ENCODE measurements at places on chromosomes 16 and 17.

DNA sequence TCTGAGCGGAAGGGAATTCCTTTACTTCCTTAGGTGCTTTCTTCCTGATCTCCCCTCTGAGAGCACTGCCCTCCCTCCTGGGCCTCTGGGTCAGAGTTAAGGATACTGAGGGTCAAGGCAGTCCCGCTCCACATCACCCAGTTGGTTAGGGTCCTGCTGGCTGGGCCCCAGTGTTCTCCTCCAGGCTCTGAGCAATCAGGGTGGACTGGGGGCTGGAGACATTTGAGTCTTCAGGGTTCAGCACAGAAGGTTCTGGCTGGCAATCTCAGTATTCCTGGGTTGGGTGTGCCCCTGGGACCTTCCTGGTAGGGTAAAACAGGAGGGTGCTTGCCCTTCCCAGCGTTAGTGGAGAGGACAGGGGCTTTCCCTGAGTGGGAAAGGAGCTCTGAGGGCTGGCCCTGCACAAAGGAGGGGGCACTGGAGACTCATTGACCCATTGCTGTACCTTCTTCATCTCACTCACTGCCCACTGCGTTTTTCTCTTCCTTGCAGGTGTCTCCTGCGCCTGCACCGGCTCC lies 448 bp downstream of the MT1M start:
- DNase-seq, result no peak

GRCh38 chr17:50830352-50830751 lies 5.0 kb upstream of the WFIKKN2 start:
- DNase-seq, result no peak

GRCh38 chr17:43760254-43760852 lies 1.8 kb upstream of the SOST start:
- DNase-seq, result peak; percentile 70

GRCh38 chr16:18999045-18999393 lies 15.3 kb downstream of the TMC7 start:
- no peak for DNase-seq

DNA sequence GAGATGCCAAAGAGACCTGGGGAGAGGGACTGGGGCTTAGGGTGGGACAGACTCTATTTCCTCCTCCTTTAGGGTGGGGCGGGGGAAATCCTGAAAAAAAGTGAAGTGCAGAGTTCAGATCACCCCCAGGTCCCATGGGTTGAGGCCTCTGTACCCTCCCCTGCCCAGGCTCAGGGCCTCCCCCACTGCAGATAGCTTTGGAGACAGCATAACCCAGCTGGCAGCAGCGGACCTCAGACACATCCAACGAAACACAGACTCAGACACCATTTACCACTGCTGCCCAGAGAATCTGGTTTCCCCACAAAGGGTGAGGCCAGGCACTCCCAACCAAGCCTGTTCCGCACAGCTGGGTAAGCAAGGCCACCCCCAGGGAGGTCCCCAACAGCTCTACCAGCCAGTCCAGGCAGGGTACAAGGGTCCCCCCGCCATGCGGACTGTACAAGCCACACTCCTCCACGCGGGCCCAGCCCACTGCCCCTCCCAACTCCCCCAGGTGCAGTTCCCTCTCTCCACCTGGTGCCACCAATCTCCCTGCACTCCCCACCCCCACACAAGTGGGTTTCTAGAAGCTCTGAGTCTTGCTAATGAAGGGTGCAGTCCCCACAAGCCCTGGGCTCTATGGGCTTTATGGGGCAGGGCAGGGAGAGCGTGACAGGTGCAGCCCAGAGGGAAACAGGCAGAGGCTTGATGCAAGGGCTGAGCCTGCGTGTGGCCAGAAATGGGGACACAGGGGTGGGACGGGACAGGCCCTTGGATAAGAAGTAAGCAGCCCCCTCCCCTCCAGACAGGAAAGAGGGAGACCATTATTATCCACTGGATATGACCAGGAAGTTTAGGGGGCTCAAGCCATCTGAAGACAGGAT lies 8.9 kb downstream of the RHBDF2 start:
- no peak for DNase-seq

GRCh38 chr17:74864866-74865395 lies 5.2 kb upstream of the GRIN2C start:
- peak; percentile 52 for DNase-seq

DNA sequence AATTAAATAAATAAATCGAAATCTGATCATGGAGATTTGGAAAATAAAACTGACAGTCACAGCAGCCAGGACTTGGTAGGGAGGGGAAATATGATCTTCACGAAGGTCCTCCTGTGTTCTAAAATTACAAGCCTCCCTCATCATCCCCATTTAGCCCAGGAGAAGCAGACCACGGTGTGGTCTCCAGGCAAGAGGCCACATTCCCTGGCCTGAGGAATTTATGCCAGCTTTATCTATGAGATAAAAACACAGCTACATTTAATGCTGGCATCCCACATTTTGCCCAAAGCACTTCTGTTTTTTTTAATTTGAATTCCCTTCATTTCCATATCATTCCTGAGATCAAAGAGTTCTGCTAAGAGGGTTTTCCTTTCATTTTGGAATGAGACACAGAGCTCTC lies 43.2 kb downstream of the ABCC12 start:
- no peak for DNase-seq

- DNase-seq, result peak; percentile 11
Measured at GRCh38 chr16:28112908-28113307, 49.4 kb upstream of the GSG1L start.

GRCh38 chr17:64747938-64748540 lies 85.9 kb upstream of the SMURF2 start:
- no peak for DNase-seq

GRCh38 chr16:85395207-85395912 lies 217.8 kb upstream of the GSE1 start:
- DNase-seq, result no peak

DNA sequence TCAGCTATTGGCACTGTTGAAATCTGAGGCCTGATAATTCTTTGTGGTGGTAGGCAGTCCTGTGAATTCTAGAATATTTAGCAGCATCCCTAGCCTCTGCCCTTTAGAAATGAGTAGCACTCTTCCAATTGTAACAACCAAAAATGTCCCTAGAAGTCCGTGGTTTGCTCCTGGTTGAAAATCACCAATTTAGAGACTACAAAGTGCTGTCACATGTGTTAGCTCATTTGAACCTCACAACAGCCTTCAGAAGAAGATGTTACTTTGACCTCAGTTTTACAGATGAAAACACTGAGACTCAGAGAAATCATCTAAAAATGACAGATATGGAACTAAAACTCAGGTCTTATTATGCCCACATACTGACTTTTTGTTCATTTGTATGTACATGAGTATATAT lies 103.2 kb downstream of the TANC2 start:
- no peak for DNase-seq
